ENCODE measurements at places on chromosomes 7 and 10.

GRCh38 chr7:135210888-135211178 lies 493 bp downstream of the WDR91 start:
- DNase-seq = no peak

DNA sequence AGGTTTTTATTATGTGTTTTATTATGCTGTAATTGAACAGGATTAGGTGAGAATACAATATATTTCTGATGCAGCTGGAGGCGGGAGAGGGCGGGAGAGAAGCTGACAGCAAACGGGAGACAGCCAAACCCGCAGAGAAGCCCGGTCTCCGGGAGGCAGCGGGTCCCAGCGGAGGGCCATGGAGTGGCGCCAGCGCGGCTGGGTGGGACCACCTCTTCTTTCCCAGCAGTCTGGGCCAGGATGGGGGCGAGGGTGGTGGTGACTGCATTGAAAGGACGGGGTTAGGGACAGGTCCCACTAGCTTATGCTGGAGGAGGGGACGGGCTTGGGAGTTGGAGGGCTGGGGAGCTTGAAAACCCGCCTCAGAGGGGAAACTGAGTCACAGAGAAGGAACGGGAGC lies 14.5 kb upstream of the KAZALD1 start:
- DNase-seq = no peak

DNA sequence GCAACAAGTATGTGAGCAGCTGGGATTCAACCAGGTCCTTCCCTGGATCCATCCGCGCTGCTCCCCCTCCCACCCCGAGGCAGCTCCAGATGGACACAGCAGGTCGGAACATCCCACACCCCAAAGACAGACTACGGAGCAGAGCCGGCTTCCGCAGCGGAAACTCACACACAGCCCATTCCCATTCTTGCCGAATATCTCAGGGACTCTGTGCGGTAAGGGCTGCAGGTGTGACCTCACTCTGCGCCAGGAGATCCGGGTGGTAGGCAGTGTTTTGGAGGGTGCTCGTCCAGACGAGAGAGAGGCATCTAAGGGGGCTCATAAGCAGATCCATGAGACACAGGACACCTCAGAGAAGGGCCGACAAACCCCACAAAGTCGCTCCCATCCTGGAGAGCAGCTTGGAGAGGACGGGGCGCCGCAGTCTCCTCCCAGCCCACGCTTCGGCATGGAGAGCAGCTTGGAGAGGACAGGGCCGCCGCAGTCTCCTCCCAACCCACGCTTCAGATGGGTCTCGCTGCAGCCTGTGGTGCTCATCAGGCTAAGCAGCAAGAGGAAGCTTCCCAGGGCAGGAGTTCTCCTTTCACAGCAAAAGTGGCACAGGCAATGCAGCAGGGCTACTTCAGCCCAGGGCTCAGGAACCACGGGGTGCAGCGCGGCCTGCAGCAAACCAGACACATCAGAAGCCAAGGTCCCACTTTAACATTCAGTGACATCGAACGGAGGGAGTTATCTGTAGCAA lies 179.9 kb downstream of the DIP2C start:
- no peak for DNase-seq

GRCh38 chr7:80183351-80183750 lies 48.7 kb downstream of the GNAI1 start:
- no peak for DNase-seq

DNA sequence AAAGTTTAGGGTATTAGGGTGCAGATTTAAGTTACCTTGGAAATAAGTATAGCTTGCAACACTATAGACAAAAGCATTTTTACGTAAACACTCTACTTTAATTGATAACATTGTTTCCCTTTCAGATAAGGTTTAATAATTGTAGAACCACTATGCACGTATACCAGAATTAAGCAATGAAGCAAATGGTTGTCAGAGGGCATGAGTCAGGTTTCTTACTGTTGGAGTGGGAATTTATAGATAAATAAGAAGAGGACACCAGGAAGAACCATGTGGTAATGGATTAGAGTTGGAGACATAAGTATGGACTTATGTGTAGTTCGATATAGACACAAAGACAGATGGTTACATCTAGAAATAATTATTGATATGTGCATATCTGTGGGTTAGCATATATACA lies 355.6 kb downstream of the ETV1 start:
- no peak for DNase-seq
